ENCODE measurements at places on chromosomes 13 and 19.

GRCh38 chr19:4593409-4593851, 33.9 kb upstream of the SEMA6B start:
- no peak for DNase-seq

DNA sequence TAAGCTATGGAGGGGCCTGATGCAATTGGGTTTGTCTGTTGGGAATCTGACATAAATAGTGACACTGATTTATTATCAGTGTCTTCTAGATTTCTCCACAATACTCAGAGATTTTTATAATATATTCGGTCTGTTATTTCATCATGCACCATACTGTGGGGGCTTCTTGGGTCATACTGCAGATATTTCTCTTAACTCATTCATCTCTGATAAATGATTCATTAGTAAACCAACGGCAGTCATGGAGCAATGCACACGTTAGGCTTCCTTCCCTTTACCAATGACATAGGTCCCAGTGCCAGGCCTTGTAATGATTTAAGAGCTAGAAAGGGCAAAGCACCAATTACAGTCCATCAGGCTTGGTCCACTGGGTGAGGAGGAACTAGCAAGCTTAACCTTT, 53.6 kb downstream of the FAM216B start:
- DNase-seq: no peak

DNA sequence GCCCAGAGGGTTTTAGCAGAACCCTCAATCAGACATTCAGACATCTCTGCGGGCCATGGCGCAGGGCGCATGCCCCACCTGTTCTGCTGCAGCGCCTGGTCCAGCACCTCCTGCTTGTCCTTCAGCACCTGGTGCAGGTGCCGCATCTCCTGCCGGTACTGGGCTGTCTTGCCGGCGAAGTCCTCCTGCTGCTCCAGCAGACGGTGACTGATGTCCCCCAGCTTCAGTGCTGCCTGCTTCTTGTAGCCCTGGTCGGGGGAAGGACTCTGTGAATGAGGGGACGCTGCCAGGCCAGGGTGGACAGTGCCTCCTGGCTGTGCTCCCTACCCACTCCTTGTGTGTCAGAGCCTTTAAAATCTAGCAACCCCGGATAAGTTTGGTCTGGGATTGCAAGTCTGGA, 12.2 kb upstream of the SLC7A9 start:
- no peak for DNase-seq

DNA sequence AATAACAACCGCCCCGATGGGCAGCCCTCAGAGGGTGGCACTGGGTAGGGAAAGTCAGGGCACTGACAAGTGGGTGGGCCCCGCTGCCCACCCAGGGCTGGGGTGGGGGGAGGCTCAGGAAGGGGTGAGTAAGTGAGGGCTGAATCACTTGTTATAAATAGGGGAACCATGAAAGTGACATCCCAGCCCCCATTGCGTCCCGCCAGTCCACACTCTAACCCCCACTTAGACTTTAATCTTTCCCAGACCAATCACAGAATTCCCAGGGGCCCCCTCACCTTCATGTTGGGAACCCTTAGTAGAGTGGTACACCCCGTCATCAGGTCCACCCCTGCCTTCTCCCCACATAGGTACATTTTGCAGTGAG, 37.0 kb upstream of the NANOS3 start:
- no peak for DNase-seq

- DNase-seq: peak; percentile 20
Observed at GRCh38 chr13:20847296-20847695, 55.2 kb downstream of the XPO4 start.

DNA sequence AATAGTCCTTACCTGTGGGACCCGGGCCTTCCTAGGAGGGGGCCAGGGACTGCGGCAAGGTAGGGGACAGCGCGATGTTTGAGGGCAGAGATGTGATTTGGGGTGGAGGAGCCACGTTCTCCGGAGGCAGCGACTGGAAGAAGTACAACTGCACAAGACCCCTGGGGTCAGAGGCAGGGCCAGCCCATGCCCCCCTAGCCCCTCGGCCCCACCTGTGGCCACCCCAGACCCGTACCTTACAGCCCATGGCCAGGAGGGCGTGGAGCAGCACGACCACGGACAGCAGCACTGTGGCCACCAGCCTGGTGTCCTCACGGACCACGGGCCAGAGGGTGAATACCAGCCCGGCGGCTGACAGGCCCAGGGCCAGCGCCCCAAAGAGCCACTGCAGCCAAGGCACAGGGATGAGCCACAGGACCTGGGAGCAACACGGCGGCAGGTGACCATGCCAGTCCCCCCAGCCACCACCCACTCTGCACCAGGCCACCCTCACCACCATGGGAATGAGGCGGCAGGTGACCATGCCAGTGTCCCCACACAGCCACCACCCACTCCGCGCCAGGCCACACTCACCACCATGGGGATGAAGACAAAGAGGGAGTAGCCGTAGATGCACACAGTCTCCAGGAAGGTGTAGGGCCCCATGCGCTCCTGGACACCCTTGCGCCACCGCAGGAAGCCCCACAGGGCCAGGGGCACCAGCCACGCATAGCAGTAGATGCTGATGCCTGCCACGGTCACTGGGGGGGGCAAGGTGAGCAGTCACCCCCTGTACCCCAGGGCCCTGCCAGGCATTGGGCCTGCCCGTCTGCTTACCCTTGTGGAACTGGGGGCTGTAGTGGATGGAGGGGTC, 5.0 kb downstream of the YIPF2 start:
- no peak for DNase-seq

DNA sequence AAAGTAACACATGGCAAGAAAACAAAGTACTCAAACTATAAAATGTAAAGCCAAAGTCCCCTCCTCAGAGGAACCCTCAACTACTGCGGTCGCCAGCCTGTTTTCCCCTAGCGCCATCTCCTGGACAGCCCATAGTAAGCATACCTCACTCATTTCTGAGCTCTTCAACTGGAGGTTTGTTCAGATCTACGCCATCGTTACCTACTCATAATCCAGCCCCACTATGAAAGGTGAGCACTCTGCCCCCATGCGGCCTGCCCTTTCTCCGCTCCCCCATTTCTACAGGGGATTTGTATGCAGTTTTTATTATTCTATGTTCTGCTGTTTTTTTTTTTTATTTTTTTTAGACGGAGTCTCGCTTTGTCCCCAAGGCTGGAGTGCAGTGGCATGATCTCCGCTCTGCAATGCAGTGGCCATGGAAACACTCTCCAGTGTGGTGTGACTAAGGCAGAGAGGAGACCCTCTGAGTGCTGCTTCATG, 26.2 kb downstream of the OPA3 start:
- peak; percentile 8 for DNase-seq

DNA sequence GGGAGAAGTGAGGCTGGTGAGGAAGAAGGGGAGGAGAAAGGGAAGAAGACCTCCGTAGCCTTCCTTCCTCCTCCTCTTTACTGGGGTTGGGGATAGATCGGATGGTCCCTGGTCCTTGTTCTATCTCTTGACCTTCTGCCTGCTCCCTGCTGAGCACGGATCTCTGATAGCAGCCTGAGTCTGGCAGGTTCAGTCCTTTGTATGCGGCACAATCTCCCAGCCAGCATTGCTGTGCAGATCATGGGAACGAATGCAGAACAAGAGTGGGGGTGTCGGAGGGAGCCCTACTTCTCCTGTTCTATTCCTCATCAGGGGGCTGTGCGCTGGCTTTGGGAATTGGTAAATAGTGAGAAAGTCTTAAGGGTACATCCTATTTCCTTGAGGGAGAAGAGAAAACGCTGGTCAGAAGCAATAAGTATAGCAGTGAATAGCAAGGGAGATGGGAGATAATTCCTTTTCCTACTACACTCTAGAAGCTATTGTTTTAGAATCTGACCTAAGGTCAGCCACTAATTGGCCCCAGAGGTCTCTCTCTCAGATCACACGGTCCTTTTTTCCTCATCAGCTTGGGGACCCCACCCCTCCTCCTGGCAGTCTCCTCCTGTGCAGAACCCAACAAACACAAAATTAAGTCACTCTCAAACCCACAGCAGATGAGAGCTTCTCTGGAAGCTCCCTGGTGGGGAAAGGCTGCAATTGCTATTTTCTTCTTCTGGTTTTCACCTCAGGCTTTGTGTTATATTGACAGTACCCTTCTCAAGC, 41.0 kb downstream of the KL start:
- DNase-seq: no peak

DNA sequence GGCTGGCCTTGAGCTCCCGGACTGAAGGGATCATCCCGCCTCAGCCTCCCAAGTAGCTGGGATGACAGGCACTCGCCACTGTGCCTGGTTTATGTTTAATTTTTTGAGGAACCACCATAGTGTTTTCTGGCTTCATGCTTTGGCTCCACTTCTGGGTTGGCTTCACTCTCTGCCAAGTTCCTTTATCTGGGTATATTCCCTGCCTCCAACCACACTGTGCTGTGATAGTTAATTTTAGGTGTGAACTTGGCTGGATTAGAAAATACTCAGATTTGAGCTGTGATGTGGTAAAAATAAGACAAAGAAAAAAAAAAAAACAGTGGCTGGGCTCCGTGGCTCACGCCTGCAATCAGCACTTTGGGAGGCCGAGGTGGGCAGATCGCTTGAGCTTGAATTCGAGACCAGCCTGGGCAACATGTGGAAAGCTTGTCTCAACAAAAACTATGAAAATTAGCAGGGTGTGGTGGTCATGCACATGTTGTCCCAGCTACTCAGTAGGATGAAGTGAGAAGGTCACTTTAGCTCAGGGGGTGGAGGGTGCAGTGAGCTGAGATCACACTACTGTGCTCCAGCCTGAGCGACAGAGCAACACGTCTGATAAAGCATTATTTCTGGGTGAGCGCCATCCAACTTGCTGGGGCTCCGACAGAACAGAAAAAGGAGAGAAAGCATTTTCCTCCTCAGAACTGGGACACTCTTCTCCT, 7.5 kb upstream of the ILF3 start:
- DNase-seq: no peak

DNA sequence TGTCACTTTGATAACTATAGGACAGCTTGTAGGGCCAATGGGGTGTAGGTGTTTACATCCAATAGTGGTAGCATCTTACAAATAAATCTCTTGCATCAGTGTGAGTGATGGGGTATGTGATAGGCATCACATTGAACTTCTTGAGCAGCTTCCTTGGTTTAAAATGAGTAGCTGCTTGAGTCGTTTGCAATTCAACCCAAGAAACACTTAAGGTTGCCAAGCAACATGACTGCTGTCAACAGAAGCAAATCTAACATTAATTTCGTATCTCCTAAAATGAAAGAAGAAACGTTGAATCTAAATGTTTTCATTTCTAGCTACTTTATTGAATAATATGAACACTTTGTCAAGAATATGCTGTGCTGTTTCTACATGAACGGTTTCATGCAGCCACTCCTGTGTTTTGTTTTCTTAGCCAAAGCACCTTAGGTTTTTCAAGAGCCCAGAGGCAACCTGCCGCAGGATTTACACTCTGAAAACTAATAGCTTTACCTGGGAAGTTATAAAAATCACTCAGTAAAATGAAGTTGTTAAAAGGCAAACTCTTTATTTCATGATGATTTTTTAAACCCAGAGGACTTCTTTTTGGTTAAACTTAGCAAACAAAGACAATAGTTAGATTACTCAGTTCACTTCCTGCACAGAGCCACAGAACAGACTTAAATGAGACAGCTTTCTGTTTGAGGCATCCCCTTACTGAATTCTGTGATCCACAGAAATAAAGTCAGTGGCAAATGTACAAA, 305.2 kb downstream of the MTUS2 start:
- no peak for DNase-seq

- DNase-seq: no peak
Observed at GRCh38 chr13:43558939-43559338, 227.8 kb downstream of the ENOX1 start.

DNA sequence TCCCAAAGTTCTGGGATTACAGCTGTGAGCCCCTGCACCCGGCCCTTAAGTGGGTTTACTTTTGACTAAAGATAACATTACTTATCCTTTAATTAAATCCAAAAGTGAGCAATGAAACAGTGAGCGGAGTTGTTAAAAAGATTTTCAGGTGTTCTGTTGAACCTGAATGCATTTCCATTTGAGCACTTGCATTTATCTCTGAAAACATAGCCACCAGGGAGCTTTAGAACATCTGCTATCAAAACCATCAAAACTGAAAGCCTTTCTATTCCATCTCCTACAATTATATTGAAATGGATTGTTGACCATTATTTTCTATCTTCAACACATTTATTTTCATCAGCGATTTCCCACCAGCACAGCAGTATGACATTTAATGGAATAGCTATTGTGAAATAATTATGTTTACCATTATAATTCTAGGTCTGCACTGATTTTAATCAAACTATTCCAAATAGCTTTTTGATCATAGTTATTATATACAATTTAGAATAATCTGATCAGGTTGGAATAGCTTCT, 269.0 kb downstream of the FGF14 start:
- DNase-seq: no peak

DNA sequence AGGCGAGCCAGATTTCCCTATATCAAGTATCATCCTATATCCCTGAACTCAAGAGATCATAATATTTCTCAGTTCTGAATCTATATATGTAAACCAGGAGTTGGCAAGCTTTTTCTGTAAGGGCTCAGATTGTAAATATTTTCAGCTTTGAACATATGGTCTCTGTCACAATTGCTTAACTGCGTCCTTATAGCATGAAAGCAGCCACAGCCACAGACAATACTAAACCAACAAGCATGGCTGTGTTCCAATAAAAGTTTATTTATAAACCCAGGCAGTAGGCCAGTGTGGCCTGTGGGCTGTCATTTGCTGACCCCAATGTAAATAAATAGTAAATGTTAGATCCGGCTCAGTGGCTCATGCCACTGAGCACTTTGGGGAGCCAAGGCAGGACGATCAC, 12.2 kb upstream of the MYH14 start:
- peak; percentile 90 for DNase-seq

DNA sequence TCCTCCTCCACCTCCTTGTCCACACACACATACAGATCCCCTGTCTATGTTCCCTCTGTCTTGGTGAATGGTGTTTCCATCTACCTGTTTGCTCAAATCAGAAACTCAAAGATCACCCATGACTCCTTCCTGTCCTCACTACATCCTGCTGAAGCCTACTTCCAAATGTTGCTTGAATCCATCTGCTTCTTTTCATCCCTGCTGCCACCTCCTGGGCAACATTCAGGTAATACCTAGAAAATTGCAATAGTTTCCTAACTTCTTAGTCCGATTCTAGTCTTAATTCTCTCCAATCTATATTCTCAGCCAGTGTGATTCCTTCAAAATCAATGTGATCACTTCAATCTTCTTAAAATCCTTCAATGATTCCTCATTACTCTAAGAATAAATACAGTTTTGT, 155.5 kb upstream of the STARD13 start:
- peak; percentile 0 for DNase-seq

DNA sequence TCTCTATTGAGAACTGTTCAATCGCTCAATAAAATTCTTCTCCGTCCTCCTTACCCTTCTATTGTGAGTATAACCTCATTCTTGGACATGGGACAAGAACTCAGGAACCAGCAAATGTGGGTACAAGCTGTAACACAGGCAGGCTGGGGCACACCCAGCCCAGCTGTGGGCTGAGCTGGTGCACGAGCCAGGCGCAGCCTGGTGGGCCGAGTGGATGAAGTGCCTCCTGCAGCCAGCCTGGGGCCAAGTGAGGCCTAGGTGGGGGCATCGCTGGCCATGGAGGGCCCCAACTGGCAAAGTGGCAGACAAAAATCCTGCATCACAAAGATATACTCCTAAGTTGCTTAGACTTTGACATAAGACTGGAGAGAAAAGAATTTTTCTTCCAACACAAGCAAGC, 57.9 kb upstream of the DIAPH3 start:
- no peak for DNase-seq

- DNase-seq: no peak
Observed at GRCh38 chr13:38417727-38418126, 68.1 kb downstream of the UFM1 start.

Measured in NCI-H2171 treated with DMSO at 0.1 percent for 48 hours (cell line).